Erythroblast (primary cell): ENCODE measurements at places on chromosomes 3 and 15.

- DNase-seq, result no peak
These were observed 179.4 kb downstream of the GHSR start for GRCh38 chr3:172268868-172269267.

GRCh38 chr3:140006331-140006730 lies 71.3 kb downstream of the CLSTN2 start:
- DNase-seq, result no peak

GRCh38 chr3:34212656-34213055 lies 414.2 kb downstream of the PDCD6IP start:
- DNase-seq, result no peak

DNA sequence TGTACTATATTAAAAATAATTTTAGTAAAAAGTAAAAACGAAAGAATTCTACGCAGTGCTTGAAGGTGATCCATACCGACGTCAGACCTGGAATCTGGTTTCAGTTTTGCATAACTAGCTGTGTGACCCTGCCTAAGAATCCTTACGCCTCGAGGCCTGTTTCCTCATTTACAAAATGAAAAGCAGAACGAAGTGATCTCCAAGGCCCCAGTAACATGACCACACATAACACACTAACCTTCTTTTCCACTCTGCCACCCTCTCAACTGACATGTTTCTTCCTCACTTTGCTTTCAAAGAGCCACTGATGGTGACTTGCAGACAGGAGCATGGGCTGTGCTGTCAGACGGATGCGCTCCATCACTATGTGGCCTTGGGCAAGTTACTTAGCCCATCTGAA lies 4.8 kb downstream of the MESD start:
- no peak for DNase-seq

GRCh38 chr3:120093119-120093910 lies 932 bp downstream of the GSK3B start:
- DNase-seq, result peak; percentile 55

DNA sequence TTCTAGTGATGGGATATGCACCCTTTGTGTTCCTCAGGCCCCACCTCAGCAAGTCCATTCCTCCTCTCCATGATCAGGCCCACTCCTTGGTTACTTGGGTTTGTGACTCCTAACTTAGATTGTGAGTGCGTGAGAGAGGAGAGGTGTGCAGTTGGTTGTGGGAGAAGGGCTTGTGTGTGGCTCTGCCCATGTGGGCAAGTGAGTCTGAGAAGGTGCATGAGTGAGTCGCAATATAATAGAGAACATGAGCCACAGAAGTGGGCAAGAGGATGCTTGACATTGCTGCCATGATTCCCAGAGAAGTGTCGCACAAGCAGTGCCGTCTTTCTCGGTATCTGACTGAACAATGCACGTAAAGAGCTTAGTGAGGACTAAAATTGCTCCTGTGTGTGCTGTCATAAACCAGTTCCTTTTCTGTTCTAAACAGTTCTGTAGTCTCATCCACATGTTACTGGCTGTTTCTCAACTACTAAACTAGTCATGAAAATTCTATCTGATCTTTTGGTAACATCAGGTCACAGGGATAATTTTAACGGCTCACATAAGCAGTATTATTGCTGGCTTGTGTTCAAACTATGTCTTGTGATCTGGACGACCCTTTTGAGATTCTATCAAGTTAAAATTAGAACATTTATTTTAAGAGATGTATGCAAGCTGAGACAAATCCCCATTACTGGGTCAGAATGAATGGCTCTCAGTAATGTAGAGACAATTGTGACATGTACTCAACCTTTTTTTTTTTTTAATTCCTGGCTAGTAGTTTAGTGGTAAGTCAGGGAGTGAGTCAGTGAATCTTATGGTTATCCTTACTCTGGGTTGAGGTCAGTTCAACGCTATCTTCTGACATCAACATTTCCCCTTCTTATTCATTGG lies 25.6 kb downstream of the GYG1 start:
- no peak for DNase-seq

DNA sequence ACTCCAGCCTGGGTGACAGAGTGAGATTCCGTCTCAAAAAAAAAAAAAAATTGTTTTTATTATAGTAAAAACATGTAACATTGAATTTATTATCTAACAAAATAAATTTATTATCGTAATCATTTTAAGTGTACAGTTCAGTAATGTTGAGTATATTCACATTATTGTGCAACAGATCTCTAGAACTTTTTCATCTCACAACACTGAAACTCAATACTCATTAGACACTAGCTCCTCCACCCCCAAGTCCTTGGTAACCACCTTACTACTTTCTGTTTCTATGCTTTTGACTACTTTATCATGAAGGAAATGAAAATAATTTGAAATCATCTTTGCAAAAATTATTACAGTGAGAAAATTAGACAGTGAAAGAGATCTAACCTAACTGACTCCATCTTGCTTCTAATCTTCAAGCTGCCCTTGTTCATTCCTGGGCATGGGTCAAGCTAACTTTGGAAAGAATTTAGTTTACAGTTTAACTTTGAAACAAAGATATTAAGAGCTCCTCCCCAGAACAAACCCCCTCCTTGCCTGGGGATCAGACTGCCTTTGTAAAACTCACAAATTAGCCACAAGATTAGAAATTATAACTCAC lies 15.0 kb upstream of the FYCO1 start:
- no peak for DNase-seq

GRCh38 chr3:121661376-121661775 lies 673 bp upstream of the HCLS1 start:
- DNase-seq, result no peak

GRCh38 chr3:62781121-62781520 lies 94.1 kb downstream of the CADPS start:
- DNase-seq, result no peak

GRCh38 chr3:188415196-188415595 lies 261.2 kb downstream of the LPP start:
- DNase-seq, result no peak

DNA sequence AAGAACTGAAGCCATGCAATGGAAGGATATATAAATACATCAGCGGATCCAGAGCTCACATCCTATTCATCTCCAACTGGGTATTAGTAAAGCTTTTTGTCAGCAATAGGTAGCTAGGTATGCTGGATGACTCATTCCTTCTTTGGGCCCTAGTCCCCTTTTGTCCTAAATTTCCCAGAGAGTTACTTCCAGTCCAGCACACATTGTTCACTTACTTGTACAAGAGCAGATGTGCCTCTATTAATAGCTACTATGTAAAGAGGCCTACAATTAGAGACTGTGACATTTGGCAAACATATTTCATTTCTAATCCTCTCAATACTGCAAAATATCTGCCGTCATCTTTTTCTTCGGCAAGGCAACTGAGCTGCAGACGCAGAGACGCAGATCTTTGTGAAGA lies 1.7 kb upstream of the SLC4A7 start:
- no peak for DNase-seq

DNA sequence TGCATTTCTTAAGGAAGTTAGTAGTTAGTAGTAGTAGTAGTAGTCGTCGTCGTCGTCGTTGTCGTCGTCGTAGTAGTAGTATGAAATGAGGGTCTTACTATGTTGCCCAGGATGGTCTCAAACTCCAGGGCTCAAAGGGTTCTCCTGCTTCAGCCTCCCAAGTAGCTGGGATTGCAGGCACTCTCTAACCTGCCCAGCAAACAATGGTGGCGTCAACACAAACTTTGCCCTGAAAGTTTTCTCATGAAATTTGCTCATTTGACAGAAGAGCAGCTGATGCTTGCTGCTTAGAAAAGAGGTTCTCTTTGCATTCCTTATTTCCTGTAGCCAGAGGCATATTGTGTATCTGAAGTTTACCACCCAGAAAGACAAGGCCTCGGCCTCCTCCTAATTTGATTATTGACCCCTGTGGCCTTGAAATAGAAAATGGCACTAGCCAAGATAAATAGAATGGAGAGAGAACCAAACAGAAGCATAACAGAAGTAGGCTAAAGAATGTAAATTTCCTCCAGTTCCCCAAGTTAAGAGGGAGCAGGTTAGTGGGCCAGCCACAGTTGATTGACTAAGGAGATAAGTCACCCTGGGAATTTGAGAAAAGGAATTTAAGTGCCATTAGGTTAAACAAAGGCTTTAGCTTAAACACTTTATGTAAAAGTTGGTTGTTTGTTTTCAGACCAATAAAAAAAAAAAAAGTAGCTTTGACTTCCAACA lies 166.2 kb upstream of the ROBO2 start:
- no peak for DNase-seq

GRCh38 chr15:84034578-84035398 lies 200.8 kb upstream of the GOLGA6L4 start:
- peak; percentile 8 for DNase-seq

- DNase-seq, result no peak
These were observed 23.1 kb upstream of the USP3 start for GRCh38 chr15:63481105-63481810.

DNA sequence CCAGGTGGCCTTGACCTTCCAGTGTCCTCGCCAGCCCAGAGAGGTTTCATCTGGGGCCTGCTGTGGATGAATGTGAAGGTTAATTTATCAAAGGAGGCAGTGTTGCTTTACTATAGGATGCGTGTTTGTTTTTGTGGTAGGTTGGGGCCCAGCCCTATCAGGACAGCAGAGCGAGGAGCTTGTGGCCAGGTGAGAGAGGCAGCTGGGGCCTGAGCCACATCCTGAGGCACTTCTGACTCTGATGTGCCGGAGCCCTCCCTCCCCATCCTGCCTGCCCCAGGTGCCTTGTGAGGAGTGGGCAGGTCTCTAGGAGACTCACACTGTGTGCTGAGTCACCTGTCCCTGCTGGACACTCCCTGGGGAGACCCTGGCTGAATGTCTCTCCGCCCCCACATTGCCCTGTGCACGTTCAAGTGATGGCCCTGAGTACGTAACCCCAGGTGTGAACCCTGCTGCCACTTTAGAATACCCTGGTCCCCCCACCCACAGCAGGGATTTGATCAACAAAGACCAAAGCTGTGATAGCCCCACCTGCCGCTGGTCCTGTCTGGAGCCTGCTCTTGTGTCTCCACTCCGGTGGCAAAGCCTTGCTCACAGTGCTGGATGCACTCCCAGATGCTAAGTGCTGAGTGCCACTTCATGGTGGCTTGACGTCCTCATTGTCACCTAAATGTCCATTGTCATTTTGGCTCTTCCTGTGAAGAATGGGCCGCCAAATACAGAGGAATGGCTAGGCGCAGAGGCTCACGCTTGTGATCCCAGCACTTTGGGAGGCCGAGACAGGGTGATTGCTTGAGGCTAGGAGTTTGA lies 16.0 kb downstream of the FBLN2 start:
- DNase-seq, result no peak

DNA sequence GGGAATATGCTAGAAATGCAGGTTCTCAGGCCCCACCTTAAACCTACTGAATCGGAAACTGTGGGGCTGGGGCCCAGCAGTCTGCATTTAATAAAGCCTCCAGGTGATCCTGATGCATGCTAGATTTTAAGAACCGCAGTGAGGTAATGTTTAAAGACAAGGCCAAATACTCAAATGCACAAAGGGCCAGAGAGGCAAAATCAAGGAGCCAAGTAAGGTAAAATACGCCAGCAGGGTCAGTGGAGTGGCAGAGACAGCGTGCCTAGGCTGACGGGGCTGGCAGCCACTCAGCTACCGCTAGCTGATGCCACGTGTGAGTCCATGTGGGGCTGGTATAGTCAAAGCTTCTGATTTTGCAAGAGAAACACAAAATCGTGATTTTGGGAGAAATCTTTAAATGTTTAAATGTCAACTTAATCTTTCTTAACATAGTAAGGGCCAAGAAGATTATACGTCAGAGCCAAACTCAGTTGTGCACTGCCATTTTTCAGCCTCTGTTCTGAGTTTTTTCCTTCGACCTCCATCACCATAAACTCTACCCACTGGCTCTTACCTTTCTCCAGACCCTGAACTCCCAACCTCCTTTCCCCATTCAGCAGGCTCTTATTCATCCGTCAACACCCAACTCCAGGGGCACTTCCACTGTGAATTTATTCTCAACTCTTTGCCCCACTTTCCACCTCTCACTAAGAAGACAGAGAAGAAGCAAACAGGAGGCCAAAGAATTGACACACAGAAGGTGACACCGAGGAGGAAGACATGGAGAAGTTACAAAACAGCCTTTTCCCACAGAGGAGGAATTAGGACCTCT lies 136.6 kb upstream of the RAD18 start:
- no peak for DNase-seq

GRCh38 chr15:31758126-31758525 lies 272.2 kb upstream of the CHRNA7 start:
- no peak for DNase-seq

GRCh38 chr3:130779486-130779885 lies 32.9 kb upstream of the PIK3R4 start:
- no peak for DNase-seq

- no peak for DNase-seq
These were observed 155.7 kb downstream of the SLCO3A1 start for GRCh38 chr15:92009162-92009561.

- no peak for DNase-seq
These were observed 4.2 kb upstream of the SH2D7 start for GRCh38 chr15:78087951-78088772.

DNA sequence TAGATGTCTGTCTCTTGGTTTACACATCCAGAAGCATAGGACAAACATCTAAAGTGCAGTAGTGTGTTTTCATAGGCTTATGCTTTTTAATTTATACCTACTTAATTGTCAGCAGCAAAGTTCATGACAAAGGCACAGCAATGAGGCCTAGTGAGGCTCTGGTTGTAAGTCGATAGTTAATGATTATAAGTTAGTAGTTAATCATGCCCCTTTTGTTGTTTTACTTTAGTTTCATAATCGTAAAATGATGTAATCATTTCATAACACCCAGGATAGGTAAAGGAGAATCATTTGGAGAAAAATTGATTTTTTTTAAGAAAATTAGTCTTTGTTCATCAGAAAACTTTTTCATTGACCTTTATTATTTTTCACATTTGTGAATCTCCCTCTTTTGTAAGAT lies 351.9 kb downstream of the LSAMP start:
- no peak for DNase-seq

DNA sequence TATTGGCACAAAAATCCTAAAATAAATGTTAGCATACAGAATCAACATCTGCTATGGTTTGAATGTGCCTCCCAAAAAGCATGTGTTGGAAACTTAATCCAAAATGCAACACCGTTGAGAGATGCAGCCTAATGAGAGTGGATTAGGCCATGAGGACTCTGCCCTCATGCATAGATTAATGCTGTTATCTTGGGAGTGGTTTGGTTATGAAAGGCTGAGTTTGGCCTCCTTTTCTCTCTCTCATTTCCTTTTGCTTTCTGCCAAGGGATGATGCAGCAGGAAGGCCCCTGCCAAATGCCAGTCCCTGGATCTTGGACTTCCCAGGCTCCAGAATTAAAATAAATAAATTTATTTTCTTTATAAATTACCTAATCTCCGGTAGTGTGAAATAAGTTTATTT lies 49.4 kb downstream of the SYNM start:
- no peak for DNase-seq
